CD8-positive, alpha-beta T cell (primary cell): ENCODE measurements at places on chromosomes 5 and 9.

DNA sequence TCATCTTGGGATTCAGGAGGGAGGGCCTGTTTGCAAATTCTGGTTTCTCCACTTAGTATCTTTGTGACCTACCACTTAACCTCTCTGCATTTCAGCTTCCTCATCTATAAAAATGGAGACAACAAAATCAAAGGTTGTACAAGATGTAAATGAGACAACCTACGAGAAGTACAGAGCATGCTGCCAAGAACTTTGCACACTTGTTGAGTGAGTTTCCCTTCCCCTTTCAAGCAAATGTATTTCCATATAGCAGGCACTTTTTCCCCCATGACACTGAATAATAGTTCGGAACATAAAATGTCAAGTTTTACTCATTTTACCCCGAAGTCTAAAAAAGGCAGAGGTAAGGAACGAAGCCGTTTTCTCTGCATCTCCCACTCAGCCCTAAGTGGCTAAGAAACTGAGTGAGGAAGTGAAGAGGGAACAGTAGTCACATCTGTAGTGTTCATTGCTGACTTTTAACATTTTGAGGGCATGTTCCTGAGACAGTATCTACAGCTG is 159.0 kb downstream of the TLE1 start:
- DNase-seq: no peak

- no peak for DNase-seq
Observed at GRCh38 chr9:84609779-84610178, 59.8 kb upstream of the NTRK2 start.

DNA sequence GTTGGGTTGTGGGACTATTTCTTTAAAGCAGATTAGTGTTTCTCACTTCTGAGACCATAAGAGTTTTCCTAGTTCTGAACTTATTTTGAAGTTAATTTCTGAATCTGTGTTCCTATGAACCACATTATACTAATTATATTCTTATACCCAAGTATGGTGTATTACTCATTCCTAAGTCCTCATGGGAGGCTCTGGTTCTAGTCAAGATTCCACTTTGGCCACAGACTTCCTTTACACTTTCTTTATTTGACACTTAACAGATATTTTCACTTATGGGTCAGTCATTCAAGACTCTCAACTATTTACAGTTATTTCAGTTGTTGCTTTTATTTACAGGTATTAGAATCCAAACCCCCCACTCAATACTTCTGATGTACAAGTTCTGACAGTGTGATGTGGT is 937.2 kb upstream of the TYRP1 start:
- DNase-seq: no peak

DNA sequence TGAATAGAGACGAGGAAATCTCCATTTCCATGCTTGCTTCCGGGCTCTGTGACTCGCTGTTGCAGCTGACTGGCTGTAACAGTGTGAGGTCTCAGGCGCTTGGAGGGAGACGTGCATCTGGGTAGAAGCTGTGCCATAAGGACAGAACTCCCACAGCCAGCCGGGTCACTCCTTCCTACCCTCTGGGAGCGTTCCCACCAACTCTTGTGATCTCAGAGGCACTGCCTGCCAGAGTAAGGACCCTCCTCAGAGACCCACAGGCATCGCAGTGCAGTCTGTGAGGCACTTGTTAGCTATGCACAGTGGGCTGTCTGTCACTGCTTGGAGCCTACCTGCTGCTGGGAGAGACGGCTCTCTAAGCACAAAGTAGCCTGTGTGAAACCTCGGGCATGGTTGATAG is 203.4 kb upstream of the SEMA6A start:
- no peak for DNase-seq

DNA sequence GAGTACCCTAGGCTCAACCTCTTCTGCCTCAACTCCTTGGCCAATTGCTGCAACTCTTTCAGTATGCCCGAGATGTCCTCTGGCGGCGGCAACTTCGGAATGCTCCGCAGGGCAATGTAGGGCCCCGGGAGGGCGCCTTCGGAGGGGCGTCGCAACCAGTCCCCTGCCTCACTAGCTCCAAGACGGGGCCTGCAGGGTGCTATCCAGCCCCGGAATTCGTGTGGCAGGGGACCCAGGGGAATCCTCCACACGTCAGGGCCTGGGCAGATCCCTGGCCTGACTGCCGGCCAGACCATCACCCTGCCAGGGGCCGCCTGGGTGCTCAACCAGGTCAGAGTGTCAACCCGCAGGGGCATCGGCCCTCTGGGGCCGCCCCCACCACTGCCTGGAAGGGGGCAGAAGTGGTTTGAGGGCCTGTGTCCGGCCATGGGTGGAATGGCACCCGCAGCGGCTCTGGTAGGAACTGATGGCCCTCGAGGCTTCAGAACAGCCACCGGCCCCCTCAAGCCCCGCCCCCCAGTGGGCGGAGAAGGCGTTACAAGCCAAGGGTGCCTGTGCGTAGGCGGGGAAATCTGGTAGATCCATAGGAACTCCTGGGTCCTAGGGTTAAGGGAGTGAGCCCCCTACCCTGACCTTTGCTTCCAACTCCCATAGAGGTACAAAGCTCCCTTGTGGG is at the start of gene POU5F2:
Gene POU5F2 (minus strand): TSS at position 465 of the 676 bp plus-strand sequence. CDS start 37 bp downstream, at position 428.
- DNase-seq: no peak

DNA sequence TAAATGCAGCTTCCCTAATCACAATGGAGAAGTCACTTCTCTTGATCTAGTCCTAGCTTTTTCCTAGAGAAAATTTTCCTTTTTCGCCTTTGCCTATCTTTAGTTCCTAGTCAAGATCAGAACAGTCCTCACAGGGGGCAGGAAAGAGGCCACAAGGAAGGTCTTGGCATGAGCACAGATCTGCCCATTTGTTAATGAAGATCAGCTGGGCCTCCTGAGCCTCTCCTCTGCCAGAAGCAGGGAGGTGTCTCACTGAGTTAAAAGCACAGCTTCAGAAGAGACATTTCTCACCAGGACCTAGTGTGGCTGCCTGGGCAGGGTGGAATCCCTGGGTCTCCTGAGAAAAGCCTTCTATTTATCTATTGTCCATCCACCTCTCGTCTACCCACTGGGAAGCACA is 357.8 kb downstream of the TMEM38B start:
- no peak for DNase-seq

DNA sequence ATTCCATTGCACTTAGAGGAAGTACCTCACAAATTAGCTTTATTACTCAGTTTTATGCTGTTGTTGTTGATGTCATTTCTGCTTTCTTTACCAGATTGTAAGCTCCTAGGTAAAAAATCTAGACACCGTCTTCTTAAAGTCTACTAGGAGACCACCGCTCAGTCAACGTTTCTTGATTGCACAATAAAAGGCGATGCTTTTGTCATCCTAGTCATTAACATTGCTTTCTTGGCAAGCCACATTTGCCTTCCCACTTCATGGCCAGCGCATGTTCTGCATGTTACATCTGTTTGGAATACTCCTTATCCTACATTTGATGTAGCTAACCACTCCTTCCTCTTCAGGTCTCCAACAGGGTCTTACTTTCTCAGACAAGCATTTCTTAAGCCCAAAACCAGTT is 464.0 kb upstream of the TUSC1 start:
- DNase-seq: no peak

GRCh38 chr5:68777135-68777534 is 316.7 kb upstream of the SLC30A5 start:
- no peak for DNase-seq

GRCh38 chr9:76680716-76681425 is 83.4 kb upstream of the PCA3 start:
- DNase-seq: no peak

DNA sequence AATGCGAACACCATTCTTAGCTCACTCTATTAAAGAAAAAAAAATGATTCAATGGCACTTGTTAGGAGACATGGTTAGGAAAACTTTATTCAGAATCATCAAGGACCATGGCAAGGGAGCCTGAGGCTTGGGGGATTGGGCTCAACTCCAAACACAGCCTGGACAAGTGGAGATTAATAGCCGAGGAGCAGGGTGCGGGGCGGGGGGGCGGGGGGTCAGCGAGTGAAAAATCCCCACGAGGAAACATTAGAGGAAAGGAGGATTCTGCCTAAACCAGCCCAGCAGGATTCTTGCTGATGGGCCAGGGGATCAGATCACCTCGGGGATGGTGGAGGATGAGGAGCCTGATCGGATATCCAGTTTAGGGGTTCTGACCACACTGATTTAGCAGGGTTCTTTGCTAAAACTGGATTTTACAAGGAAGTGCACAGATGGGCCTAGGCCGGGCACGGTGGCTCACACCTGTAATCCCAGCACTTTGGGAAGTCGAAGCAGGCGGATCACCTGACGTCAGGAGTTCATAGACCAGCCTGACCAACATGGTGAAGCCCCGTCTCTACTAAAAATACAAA is 24.4 kb upstream of the FIBCD1 start:
- no peak for DNase-seq

DNA sequence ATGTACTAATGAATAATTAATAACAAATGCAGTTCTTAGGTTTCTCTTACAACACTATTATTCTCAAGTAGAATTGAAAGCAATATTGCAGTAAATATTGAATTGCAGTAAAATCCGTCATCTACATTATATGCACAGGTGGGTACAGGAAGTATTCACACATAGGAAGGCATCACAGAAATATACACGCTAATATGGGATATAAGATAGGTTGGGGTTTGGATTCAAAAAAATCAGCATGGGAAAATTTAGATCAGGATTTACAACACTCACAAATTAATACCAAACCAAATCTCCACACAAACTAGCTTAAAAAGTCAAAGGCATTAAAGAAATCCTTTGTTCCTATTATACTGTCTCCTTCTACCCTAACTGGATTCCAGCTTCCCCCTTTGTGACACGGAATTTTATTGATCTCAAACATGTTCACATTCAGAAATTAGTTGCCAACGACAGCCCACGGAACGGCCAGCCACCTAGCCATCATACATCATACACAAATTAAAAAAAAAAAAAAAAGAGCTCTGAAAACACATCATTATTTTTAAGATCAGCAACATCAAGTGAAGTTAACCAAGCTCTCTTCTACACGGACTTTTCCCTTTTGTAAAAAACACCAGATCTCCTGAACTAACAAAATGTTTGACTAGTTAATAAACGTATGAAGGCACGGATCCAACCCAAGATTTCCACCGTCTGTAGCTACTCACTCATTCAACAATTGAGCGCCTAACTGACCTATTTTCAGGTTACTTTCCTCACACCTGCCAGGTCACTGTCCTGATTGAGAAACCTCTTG is 2.2 kb downstream of the NR6A1 start:
- DNase-seq: no peak

GRCh38 chr5:167050568-167051401 is 1240.7 kb upstream of the WWC1 start:
- no peak for DNase-seq

GRCh38 chr5:140075371-140075770 is 32.3 kb upstream of the NRG2 start:
- no peak for DNase-seq

DNA sequence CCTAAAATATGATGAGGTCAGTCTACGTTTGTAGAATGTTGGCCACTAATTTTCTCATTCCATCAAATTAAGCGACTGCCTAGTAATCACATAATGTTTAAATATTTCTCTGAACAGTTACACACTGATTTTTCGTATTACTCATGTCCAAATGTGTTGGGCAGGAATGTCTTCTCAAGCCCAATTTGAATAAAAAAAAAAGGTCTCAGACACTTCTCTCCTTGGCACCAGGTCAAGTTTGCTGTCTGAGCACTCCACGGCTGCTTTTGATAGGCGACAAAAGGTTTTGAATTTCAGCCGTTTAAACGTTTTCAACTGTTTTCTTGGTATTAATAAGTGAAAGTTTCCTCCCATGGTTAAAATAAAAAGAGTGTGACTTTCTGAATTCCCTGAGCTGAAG is 542.1 kb downstream of the IRX1 start:
- no peak for DNase-seq

DNA sequence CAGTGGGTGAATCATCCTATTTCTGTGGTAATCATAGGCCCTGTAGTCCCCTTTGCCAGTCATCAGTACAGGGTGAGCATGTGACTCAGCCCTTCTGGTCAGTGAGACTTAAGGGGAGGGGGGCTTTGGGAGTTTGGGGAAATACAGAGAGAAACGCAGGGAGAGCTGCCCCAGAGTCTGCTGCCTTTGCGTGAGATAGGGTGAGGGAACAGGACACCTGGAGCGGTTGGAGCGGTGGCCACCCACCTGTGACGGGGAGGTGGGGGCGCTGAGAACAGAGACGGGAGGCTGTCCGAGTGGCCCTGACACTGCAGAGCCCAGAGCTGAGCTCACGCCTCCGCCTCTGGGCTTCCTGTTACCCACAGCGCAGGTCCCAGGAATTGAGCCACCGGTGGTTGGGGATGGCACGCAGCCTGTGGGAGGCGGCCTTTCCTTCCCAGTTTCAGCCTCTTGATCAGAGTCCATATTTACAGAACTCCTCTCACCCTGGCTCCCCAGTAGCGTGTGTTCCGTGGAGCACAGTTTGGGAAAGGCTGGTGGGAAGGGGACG is 92.0 kb upstream of the ERCC6L2 start:
- no peak for DNase-seq

GRCh38 chr5:112863549-112863948 is 2.5 kb downstream of the SRP19 start:
- no peak for DNase-seq

DNA sequence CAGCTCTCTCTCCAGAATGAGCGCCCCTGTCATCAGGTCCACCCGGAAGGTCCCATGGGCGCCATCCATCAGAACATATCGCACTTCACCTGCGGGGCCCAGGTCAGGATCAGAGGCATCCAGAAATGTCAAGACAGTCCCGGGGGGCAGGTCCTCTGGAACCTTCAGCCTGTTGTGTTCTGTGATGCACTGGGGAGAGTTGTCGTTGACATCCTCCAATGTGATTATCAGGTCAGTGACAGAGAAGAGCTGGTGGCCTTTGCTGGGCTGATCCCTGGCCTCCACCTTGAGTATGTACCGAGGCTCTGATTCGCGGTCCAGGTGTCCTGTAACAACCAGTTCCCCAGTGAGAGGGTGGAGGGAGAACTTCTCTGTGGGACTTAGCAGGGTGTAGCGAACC is 25.2 kb downstream of the FAT2 start:
- DNase-seq: no peak

DNA sequence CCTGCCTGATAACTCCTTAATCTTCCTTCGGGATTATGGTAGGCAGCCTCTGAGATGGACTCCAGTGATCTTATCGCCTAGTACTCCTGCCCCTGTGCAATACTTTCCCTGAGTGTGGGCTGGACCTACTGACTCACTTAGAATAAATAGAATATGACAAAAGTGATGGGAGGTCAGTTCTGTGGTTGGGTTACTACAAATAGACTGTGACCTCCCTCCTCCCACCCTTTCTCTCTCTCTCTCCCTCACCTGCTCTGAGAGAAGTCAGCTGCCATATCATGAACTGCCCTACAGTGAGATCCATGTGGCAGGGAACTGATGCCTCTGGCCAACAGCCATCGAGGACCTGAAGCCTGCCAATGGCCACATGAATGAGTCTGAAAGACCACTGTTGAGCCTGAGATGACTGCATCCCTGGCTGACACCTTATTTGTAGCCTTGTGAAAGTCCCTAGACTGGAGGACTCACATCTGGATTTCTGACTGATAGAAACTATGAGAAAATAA is 31.7 kb downstream of the NRG2 start:
- no peak for DNase-seq

- no peak for DNase-seq
Observed at GRCh38 chr5:163089926-163090325, 347.5 kb upstream of the CCNG1 start.
